ENCODE measurements at places on chromosomes 7 and 10. TPM values are rescaled to one million over a fixed set of nuclear protein-coding genes. Genes with fewer than 3 reads are reported as not detected.

Gene TMEM176B
- 10.2 TPM for total RNA-seq

- peak; percentile 80 for DNase-seq
Observed at GRCh38 chr7:1914321-1914720, 244.2 kb downstream of the ELFN1 start.

- DNase-seq = no peak
Observed at GRCh38 chr10:2165771-2166460, 428.6 kb upstream of the ADARB2 start.

- DNase-seq = no peak
Observed at GRCh38 chr10:123175389-123176387, 21.5 kb downstream of the BUB3 start.
